Breast epithelium (tissue), 4 donors: ENCODE measurements at places on chromosomes 7 and 10. TPM values are rescaled to one million over a fixed set of nuclear protein-coding genes. Genes with fewer than 3 reads are reported as not detected.

DNA sequence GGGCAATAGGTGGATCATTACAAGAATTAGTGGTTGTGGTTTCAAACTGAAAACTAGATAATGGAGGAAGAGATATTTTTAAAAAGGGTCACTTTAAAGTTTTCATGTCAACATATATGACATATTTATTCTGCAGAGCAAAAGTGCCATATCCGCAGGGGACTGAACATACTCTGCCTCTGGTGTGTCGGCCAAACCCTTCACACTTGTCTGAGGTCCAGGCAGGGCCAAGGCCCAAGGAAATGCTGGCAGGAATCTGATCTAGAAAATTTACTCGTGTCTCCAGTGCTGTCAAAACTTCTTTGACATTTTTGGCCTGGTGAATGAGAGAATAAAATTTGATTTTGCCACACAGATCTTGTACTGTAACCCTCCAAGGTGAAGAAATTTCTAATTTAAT is 562.3 kb downstream of the CCSER2 start:
- DNase-seq: no peak

GRCh38 chr7:25963733-25964132 is 188.3 kb upstream of the NFE2L3 start:
- no peak for DNase-seq

DNA sequence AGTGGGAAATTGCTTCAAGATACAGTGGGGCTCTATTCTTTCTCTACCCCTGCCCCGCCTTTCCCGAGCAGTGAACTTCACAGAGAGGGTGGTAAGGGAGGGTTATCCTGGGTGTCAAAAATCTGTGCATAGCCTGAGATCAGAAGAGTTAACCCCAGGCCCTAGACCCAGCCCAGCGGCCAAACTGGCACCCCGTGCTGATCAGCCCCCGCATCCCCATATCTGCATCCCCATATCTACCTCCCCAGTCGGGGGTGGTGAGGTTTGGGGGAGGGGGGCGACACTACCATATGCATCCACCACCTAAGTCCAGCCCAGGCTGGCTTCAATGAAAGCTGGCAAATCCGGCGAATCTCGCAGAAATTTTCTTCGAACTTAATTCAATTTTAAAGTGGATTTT is 7.0 kb upstream of the DLX6 start:
- DNase-seq: no peak

GRCh38 chr10:111996103-111996502 is 187.5 kb downstream of the GPAM start:
- DNase-seq: no peak

GRCh38 chr10:131019696-131020095 is 291.8 kb downstream of the TCERG1L start:
- peak; percentile 45 for DNase-seq

DNA sequence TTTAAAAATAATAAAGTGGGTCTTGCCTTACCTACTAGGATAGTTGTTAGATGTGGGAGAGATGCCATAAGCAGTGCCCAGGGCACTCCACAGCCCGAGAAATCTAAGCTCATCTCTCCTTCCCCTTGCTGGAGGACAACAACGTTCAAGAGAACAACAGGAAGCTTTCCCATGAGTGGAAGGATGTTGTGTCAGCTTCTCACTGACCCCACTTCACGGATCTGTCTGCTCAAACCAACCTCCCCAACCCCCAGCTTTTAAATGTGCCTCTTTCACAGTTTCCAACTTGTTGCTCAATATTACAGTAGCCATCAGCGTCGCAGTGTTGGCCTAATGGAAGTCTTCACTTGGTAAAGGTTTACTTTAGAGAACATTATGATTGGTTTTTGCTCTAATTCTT is 72.1 kb downstream of the PTPRE start:
- no peak for DNase-seq

DNA sequence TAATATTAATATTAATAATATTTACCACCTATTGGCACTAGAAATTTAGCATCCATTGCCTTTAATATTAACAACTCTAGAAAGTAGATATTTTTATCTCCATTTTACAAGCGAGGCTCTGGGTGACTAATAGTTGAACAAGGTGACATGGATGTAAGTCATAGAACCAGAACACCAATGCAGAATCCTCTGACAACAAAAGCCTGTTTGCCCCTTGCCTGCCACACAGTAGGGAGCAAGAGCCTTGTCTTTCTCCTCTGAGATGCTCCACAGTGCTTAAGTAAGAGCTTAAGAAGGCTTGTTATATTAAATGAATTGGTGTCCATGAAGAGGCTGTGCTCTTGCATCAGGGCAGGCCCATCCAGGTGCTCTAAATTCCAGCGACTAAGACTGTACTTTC is 51.2 kb upstream of the LBX1 start:
- DNase-seq: no peak

DNA sequence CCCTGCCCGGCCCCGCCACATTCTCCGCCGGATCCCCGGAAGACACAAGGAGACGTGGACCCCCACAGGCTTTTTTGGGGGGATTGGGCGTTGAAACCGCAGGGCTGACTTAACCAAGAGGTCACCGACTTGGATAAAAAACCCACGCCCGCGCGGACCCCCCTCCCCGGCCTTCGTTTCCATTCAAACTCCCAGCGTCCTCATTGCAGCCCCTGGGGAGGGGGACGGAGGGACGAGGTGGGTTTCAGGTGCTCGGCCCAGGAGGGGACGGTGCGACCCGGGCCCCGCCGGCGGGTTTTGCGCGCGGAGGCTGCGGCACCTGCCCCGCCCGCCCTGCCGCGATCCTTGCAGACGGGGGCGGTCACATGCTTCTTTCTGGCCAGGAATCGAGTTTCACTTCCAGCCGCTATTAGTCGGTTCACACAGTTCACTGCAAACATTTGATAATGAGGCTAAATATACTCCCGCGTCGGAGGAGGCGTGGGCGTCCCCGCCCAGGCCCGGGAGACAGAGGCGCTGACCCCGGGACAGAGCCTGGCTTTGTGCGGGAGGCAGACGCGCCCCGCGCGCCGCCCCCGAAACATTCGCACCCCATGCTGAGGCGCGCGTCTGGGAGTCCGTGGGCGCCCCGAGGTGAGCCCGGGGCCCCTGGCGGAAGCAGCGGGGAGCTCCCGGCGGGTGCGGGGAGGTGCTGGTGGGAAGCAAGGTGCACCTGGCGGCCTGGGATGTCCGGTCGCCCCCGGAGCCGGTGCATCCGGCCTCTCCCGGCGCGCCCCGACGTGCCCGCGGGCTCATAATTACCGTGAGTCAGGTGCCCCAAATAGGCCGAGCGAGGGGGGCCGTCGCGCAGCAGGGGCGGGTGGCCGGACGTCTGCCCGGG is 2.7 kb upstream of the PDGFA start:
- DNase-seq: no peak

- DNase-seq: no peak
These were observed 123.0 kb downstream of the EBF3 start for GRCh38 chr10:129841071-129841470.

- no peak for DNase-seq
These were observed 22.7 kb downstream of the ZNF22 start for GRCh38 chr10:45023426-45023825.

NEUROG3 gene
- total RNA-seq: not detected

CTNNA3 gene
- 0.59 TPM for total RNA-seq

GRK5 gene
- 14.9 TPM for total RNA-seq

CPA1 gene
- total RNA-seq: 0.96 TPM
